Mesothelial cell of epicardium (in vitro differentiated cells): ENCODE measurements at places on chromosomes 6 and 20. TPM values are rescaled to one million over a fixed set of nuclear protein-coding genes. Genes with fewer than 3 reads are reported as not detected.
A peak's percentile ranks its signal among the peaks of the same experiment; 100 is the strongest.

- no peaks in the 10 kb centered on the region for H3K27me3 ChIP-seq
- H3K4me3 ChIP-seq = no peak overlapping the region
- no peak for DNase-seq
- peaks cover 1% of the 10 kb centered on the region for H3K36me3 ChIP-seq
- no peak overlapping the region for H3K27ac ChIP-seq
- peaks cover 7% of the 10 kb centered on the region for H3K4me1 ChIP-seq
Measured at GRCh38 chr6:128131566-128131965, 230.7 kb upstream of the THEMIS start.

- H3K36me3 ChIP-seq = no peaks in the 10 kb centered on the region
- no peaks in the 10 kb centered on the region for H3K4me1 ChIP-seq
- no peak overlapping the region for H3K4me3 ChIP-seq
- H3K27me3 ChIP-seq = no peaks in the 10 kb centered on the region
- no peak for DNase-seq
Measured at GRCh38 chr6:161534264-161534873, 260.5 kb upstream of the AGPAT4 start.

GRCh38 chr6:11043378-11043960, 636 bp downstream of the ELOVL2 start:
- no peaks in the 10 kb centered on the region for H3K36me3 ChIP-seq
- no peak for DNase-seq
- peaks cover 17% of the 10 kb centered on the region for H3K4me1 ChIP-seq
- H3K4me3 ChIP-seq = peak overlapping the region; percentile 71
- no peak overlapping the region for H3K27ac ChIP-seq
- H3K27me3 ChIP-seq = peaks cover 54% of the 10 kb centered on the region

DNA sequence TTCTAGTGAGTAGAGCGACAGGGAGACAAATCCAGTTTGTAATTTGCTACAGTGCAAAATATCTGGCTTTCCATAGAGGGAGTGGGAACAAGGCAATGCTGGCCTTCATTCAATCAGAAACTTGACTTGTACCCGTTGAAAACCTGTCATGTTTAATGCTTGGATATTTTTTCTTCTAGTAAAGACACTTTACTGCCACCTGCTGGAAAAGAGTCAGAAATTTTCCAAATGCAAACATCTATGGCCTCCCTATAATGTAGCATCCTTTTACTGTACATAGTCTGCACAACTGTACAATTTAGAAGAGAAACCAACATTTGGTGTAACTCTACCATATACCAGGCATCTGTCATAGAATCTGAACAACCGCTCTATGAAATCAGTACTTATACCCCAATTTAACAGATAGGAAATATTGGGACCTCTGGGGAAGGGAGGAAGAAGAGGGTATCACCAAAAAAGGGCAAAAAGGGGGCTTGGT, 16.7 kb upstream of the TBC1D20 start:
- no peak overlapping the region for H3K4me3 ChIP-seq
- H3K36me3 ChIP-seq = peaks cover 29% of the 10 kb centered on the region
- no peak overlapping the region for H3K27ac ChIP-seq
- no peak for DNase-seq
- no peaks in the 10 kb centered on the region for H3K27me3 ChIP-seq
- H3K4me1 ChIP-seq = peaks cover 2% of the 10 kb centered on the region

- no peaks in the 10 kb centered on the region for H3K4me1 ChIP-seq
- no peaks in the 10 kb centered on the region for H3K27me3 ChIP-seq
- no peak for DNase-seq
- no peak overlapping the region for H3K4me3 ChIP-seq
- H3K36me3 ChIP-seq = no peaks in the 10 kb centered on the region
- no peak overlapping the region for H3K27ac ChIP-seq
Measured at GRCh38 chr6:95263840-95264239, 313.5 kb upstream of the MANEA start.

Gene ZNF311
- 2.1 to 2.6 TPM (median 2.3 TPM) in 3 replicates for total RNA-seq

Gene PNLDC1
- 0.16 to 0.33 TPM (median 0.23 TPM) in 3 replicates for total RNA-seq
